ENCODE measurements at places on chromosomes 7 and 10.

- no peak for DNase-seq
Measured at GRCh38 chr10:70666960-70667798, 5.1 kb upstream of the ADAMTS14 start.

DNA sequence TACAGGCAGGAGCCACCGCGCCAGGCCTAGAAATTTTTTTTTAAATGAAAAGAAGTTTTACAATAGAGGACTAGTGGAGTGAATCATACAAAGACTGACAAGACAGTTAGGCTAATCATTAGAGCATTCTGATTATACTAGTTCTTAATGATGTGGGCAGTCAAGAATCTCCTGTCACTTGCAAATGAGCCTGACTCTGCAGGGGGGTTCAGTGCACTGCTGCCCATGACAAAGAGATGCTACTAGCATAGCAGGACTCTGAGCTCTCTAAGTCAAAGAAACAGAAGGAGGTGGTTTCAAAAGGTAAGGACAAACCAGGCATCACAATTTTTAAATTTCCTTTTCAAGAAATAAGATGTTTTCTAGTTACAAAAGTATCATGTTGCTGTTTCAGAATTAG lies 59.0 kb downstream of the CCDC6 start:
- DNase-seq, result no peak

DNA sequence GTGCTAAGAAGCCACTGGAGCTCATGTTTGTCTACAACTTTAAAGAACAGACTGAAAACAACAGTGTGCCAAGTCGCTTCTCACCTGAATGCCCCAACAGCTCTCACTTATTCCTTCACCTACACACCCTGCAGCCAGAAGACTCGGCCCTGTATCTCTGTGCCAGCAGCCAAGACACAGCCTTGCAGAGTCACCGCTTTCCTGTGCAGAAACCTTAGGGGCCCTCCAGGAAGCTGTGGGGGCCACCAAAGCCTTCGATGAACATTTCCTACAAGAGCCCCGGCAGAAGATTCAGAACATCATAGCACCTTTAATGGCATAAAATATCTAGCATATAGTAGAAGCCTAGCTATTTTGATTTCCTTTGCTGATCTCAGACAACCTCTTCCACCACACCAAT lies 88.0 kb upstream of the PRSS58 start:
- DNase-seq, result no peak

DNA sequence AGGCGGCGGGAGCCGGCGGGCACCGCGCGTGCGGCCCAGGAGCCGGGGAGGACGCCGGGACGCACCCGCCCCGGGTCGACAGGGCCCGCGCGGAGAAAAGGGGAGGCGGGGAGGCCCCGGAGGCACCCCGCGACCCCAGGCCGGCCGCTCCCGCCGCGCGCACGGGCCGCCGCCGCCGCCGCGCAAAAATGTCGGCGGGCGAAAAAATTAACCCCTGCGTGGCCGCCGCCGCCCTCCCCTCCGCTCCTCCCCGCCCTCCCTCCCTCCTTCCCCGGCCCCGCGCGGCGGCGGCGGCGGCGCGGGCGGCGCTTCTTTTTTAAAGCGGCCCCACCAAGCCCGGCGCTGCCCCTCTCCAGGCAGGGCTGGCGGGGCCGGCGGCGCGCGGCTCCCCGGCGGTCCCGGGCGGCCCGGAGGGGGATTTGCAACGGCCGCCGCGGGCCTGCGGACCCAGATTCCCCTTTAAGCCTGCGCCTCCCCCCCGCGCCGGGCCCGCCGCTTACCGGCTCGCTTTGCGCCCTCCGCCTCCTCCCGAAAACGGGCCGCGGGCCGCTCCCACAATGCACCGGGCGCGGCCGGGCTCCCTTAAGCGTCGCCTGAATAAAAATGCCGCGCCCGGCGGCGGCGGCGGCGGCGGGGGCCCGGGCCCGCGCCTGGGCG lies 465 bp downstream of the SEPHS1 start:
- peak; percentile 81 for DNase-seq

- peak; percentile 38 for DNase-seq
Measured at GRCh38 chr10:7406712-7407333, 4.0 kb downstream of the SFMBT2 start.

DNA sequence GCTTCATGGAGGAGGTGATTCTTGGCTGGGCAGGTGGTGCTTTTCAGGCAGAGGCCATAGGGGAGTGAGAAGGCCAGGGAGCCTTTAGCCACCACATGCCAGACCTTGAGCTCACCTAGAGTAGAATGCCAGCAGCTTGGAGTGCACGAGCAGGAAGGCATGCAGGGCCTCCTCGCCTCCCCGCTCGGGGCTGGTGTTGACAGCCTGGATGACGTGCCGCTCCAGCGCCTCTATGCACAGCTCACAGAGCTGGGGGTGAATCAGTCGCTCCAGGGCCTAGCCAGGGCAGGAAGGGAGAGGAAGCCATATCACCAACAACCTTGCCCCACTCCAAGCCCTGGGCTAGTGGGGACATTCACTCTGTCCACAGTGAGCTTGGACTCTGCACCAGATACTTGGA lies 15.7 kb downstream of the HPS1 start:
- no peak for DNase-seq

- DNase-seq, result no peak
Measured at GRCh38 chr10:7264313-7264756, 146.5 kb downstream of the SFMBT2 start.
